CD4-positive, alpha-beta T cell treated with Interleukin-15 for 4 hours (primary cell): ENCODE measurements at places on chromosomes 16 and 17.

- no peak for DNase-seq
These were observed 27.1 kb downstream of the ARHGAP23 start for GRCh38 chr17:38455288-38455915.

DNA sequence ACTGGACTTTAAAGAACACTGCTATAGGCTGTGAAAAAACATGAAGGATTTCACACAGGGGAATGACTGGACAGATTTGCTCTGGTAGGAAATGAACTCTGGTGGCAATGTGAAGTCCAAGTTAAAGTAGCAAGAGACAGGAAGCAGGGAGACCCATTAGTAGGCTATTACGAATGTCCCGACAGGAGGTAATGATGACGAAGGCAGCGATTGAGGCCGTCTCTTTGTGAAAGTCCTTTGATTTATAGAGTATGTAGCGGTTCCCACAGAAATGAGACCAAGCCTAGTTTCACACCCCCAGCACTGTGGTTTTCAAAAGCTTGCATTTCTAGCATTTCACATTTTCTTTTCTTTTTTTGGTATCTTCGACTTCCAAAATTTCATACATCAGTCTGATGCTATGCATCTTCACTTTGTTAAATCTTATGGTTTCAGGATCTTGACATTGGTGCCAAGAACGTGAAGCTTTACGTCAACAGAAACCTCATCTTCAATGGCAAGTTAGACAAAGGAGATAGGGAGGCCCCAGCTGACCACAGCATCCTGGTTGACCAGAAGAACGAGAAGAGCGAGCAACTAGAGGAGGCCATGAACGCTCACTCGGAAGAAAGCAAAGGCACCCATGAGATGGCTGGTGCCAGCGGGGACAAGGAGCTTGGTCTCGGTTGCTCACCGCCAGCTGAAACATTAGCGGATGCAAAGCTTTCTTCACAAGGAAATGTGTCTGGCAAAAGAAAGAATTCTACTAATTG lies 189.8 kb downstream of the KATNIP start:
- DNase-seq, result no peak

- peak; percentile 56 for DNase-seq
These were observed 1.3 kb downstream of the ARMC5 start for GRCh38 chr16:31460582-31461002.

GRCh38 chr17:39979016-39979670 lies 1.5 kb upstream of the PSMD3 start:
- DNase-seq, result no peak

- no peak for DNase-seq
These were observed 238.1 kb downstream of the NTN1 start for GRCh38 chr17:9259419-9259818.

DNA sequence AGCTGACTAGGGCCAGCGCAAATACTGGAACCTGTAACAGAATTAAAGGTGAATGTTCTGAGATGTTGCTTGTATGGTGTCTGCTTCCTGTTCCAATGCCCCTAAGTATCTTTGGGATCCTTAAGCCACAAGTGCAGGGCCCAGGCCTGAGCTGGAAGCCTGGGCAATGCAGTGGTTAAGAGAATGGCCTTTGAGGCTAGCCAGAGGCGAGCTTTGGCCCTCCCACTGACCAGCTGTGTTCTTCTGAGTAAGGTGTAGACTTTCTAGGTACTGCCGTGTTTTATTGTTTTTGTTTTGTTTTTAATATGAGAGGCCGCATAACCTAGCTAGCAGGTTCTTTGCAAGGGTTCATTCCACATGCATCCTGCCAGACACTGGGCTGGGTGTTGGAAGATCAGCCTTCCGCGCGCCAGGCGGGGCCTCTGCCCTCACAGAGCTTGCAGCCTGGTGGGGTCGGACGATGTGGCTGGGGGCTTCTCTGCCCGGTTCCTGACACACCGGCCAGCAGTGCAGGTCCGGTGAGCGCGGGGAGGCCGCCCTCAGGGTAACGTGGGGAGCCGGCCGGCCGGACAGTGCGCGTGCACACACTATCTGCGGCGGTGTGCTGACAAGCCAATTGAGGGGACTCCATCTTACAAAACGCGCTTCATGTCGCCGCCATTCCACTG lies 551 bp upstream of the MLX start:
- DNase-seq, result no peak

DNA sequence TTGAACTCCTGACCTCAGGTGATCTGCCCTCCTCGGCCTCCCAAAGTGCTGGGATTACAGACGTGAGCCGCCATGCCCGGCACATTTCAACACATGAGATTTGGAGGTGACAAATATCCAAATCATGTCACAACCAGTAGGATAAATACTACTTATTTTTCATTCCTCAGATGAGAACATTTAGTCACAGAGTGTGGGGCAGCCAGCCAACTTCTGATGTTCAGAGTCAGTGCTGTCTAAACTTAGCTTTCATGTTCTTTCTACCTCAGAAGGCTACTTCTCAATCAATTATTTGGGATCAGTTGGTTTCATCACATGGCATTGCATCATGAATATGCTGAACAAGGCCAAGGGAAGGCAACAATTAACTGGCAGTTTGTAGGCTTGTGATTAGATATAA lies 134.5 kb downstream of the CDH13 start:
- DNase-seq, result no peak

DNA sequence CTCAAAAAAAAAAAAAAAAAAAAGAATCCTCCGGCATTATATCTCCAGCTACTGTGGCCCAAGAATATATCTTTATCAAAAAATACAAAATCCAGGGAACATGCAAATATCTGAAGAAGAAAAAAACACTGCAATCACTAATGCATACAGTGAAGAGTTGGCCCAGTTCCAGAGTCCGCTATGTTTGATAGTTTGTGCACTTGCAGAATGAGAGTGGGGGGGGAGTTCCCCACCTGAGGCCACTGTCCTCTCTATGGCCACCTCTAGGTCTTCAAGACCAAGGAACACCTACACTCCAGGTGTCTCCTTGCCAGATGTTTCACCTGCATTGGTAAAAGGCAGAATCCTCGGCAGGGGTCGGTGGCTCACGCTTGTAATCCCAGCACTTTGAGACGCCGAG lies 4.0 kb downstream of the ZNF785 start:
- DNase-seq, result no peak

GRCh38 chr17:30401097-30401496 lies 22.4 kb downstream of the CPD start:
- no peak for DNase-seq

DNA sequence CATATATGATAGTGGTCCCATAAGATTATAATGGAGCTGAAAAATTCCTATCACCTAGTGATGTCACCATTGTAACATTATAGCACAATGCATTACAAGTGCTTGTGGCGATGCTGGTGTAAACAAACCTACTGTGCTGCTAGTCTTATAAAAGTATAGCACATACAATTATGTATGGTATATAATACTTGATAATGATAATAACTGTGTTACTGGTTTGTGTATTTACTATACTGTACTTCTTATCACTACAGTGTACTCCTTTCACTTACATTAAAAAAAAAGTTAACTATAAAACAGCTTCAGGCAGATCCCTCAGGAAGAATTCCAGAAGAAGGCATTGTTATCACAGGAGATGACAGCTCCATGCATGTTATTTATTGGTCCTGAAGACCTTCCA lies 122.0 kb upstream of the NACA2 start:
- DNase-seq, result no peak

DNA sequence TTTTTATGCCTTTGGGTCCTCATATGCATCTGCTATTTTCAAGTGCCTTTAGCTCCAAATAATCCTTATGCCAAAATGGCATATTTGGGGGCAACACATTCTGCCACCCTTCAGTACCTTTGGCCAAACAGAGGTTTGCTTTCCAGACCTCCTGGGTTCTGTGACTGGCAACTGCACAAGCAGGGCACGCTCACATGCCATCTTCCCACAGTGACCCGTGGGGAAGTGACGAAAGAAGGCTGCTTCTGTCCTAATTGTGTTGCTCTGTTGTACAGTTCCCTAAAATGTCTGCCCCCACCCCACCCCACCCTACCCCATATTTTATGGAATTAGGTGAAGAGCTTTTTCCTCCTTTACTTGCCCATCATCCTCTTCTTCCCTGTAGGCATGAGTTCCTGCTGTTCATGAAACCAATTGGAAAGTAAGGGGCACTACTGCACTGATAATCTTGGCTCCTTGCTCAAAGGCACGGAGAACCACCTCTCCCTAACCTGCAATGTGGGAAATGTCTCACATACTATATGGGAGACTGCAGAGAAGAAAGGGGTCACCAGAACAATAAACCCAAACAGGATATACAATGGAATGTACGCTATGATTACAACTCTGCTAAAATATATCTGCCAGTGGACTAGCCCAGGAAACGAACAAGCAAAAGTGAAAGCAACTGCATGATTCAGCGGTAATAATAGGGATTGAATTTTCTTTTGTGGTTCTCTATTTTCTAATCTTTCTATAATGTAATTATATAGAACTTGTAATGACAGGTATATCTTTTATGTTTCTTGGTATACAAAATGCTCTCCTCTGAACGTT lies 3.3 kb upstream of the SLFN12L start:
- peak; percentile 47 for DNase-seq

DNA sequence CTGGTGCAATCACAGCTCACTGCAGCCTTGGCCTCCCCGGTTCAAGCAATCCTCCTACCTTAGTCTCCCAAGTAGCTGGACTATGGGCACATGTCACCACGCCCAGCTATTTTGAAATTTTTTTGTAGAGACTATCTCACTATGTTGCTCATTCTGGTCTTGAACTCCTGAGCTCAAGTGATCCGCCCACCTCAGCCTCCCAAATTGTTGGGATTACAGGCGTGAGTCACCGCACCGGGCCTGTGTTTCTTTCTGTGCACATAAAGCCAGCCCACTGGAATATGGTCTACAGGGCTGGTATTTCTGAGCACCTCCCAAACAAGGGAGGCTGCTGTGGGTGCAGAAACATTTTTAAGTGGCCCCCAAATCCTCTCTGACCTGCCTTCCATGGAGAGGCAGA lies 8.4 kb downstream of the TMEM95 start:
- no peak for DNase-seq

DNA sequence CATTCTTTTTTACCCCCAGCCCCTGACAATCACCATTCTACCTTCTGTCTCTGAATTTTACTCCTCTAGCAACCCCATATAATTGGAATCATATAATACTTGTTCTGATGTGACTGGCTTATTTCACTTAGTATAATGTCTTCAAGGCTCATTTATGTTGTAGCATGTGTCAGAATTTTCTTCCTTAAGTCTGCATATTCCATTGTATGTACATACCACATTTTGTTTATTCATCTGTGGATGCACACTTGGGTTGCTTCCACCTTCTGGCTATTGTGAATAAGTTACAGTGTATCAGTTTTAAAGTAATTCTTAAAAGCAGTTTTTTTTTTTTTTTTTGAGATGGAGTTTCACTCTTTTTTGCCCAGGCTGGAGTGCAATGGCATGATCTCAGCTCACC lies 24.7 kb upstream of the PPM1E start:
- DNase-seq, result no peak

GRCh38 chr16:78462288-78463208 lies 363.1 kb downstream of the WWOX start:
- no peak for DNase-seq

DNA sequence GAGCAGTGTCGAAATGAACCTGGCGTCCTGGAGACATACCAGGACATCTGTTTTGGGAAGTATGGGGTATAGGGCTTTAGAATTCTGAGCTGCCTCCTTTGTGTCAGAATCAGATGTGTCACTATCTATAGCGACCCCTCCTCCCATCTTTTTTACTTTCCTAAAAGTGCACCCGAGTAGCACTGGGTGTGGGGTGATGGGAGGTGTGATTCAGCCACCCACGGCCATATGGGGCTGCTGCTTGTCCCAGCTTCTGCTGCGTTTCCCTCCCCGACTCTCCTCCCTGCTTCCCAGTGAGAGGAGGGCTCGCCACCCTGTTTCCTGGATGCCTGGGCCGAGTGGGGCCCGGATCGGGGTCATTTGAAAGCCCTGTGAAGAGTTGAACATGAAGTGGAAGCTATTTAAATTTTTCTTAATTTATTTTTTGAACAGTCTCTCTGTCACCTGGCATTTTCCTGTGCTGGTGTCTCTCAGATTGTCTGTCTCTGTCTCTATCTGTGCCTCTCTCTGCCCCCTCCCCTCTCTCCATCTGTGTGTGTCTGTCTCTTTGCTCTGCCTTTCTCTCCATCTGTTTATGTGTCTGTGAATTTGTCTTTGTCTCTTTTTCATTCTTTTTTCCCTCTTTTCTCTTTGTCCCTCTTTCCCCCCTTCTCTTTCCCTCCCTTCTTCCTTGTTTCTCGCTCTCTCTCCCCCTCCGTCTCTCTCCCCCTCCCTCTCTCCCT lies 638.8 kb upstream of the EEF2KMT start:
- DNase-seq, result no peak

- DNase-seq, result no peak
These were observed 22.8 kb downstream of the TMEM204 start for GRCh38 chr16:1556254-1556653.

- DNase-seq, result no peak
These were observed 265.2 kb downstream of the XYLT1 start for GRCh38 chr16:17205279-17206211.

- no peak for DNase-seq
These were observed 55.7 kb downstream of the GNA13 start for GRCh38 chr17:65000798-65001197.

- no peak for DNase-seq
These were observed 12.2 kb downstream of the NOD2 start for GRCh38 chr16:50705436-50706110.

- no peak for DNase-seq
These were observed 17.3 kb upstream of the TXNDC11 start for GRCh38 chr16:11759997-11760396.

DNA sequence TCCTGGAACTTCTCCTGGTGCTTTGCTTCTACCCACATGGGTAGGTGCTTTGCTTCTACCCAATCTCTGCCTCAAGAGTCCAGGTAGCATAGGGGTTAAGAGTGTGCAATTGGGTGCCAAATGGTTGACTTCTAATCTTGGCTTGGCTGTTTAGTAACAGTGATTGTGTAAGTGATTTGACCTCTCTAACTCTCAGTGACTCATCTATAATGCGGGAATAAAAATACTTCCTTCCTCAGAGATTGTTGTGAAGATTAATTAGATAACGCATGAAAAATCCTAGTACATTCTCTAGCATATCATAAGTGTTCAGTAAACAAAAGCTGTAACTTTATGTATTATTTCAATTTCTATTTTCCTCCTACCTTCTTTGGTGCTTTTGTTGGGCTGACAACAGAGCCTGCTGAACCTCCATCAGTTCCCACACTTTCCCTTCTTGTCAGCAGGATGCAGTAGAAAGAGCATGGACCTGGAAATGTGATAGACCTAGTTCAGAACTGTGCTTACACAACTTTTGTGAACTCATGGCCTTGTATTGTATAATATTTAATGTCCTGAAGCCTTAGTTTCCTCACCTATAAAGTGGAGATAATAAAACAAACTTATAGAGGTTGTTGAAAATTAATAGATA lies 72.9 kb upstream of the SMIM36 start:
- DNase-seq, result no peak

- DNase-seq, result no peak
These were observed 218.6 kb downstream of the PRKCA start for GRCh38 chr17:66520999-66521398.
